ENCODE measurements at places on chromosomes 12 and 14.

DNA sequence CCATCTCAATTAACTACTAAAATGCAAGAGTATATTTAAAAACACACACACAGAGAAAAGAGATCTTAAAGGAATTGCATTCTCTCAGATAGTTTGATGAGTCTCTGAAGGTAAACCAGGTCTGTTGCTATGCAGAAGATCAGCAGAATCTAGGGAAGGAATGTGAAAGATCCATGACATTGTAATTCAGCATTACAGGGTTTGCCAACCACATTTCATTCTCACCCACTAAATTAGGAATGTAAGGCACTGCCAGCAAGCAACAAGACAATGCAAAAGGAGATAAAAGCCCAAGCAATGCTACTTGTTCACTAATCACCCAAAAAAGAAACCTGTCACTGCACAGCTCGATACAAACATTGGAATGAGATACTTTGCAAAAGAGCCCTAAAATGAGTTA lies 106.3 kb downstream of the LRIG3 start:
- DNase-seq = no peak

- DNase-seq = no peak
These were observed 37.0 kb downstream of the BTG1 start for GRCh38 chr12:92108651-92109050.

GRCh38 chr12:82019533-82019932 lies 260.4 kb upstream of the PPFIA2 start:
- no peak for DNase-seq

- DNase-seq = no peak
These were observed 35.1 kb upstream of the PPP2R5C start for GRCh38 chr14:101726295-101726953.

- no peak for DNase-seq
These were observed 27.7 kb upstream of the ZFP36L1 start for GRCh38 chr14:68820536-68820935.

- DNase-seq = no peak
These were observed 62.9 kb downstream of the DPF3 start for GRCh38 chr14:72830786-72831594.

DNA sequence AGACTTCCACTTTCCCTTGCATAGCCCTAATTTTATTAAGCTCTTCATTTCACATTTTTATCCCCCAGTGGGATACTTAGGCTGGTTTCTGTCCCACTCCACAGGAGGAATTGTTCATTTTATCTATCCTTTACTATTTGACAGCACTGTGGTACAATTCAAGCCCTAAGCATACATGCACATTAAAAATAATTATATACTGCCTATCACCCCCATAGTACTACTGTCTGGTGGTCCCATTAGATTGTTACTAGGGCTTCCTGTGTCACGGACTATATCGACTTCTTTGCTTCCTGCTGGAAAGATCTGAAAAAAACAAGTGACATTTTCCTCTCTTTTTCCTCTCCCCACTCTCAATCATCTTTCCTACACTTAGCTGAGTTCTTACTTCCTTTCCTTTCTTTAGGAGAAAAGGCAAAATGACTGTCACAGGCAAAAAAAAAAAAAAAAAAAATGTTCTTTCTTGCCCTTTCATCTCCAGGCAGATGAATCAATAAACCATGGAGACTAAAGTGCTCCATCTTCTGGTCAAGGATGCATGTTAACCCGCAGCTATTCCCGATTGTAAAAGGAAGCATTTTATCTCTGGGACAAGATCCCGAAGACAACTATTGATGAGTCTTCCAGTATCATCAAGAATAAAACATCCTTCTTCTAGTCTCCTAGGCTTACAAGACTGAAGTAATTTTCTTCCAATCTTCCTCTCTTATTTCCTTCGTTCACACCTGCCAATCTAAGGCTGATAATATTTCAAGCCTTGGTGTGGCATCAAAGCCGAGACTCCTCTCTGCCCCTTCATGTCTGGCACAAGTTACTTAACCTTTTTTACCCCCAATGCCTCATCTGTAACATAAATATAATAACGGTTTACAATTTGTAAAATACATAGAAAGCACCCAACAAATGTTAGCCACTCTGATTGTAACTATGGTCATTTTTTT lies 94.4 kb upstream of the PLEKHG7 start:
- no peak for DNase-seq

- no peak for DNase-seq
These were observed 91.7 kb downstream of the TMCC3 start for GRCh38 chr12:94558612-94559011.

- DNase-seq = no peak
These were observed at the start of gene IRAK3 for GRCh38 chr12:66188584-66189485. Gene IRAK3 (plus strand): TSS chr12:66189214. CDS start chr12:66189300, 86 bp downstream.

GRCh38 chr12:100445081-100445481 lies 28.6 kb upstream of the NR1H4 start:
- no peak for DNase-seq

DNA sequence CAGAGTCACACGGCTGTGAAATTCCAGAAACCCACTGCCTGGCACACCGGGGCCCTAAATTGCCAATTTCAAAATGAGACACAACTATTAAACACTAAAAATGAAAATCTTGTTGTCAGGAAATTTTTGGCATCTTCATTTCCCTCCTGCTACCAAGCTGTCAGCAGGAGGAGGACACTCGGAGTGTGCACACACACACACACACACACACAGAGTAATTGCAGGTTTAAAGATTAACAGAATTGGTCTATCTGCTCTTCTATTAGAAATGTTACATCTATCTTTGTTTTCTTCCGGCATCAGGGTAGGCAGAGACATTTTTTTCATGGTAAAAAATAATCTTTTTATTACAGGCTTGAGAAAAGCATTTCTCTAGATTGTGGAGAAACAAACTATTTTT lies 314.2 kb downstream of the EGLN3 start:
- DNase-seq = no peak

GRCh38 chr12:104710940-104711689 lies 247.0 kb downstream of the SLC41A2 start:
- no peak for DNase-seq

DNA sequence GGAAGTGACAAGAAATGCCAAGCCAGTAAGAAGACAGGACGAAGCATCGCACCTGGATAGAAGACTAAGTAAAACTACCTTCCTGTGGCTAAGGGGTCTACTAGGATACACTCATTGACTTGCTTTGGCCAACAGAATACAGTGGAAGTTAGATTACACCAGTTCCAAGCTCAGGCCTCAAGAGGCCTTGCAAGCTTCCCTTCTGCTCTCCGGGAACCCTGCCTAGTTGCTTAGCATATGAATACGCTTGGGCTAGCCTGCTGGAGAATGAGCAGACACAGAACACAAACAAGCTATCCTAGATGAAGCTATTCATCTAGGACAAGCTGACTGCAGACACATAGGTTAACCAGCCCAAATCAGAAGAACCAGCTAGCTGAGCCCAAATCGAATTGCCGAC lies 97.0 kb downstream of the DPF3 start:
- no peak for DNase-seq

All from HS-27A (cell line).